ENCODE measurements at places on chromosomes 6 and 20.

DNA sequence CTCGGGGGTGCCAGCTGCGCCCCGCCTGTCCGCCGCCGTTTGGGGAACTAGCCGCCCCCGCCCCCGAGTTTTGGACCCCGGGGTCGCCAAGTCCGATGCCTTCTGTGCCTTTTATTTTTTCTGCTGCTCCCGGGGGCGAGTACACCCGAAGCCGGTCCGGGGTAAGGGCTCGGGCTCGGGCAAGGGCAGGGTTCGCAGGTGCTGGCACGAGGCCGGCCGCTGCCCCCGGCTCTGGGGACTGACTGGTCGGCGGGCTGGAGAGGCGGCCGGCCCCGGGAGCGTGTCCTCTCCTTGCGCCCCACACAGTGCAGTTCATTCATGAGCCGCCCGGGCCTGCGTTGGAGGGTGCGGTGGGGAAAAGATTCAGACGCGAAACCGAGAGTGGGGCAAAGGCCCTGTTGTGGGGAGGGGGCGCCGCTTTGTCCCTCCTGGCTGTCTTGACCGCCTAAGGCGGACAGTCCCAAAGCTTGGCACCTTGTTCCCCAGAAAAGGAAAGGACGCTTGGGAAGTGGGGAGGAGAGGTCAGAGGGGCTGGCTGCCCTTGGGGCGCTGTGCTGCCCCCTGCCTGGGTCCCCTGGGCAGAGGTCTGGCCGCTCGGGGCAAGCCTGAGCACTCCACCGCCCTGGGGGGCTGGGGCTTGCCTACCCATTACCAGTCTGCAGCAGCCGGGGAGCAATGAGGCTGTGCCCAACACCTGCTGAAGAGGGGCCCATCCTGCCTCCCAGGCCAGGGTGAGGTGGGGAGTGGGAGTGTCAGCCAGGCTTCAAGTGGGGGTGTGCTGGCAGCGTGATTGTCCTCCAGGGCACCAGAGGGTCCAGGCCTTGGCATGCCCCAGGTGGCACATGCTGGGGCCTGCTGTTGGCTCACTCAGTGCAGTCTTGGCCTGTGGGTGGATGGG, 915 bp downstream of the TMEM63B start:
- no peak for DNase-seq

GRCh38 chr6:44108471-44108870, 18.8 kb downstream of the MRPL14 start:
- DNase-seq: no peak

DNA sequence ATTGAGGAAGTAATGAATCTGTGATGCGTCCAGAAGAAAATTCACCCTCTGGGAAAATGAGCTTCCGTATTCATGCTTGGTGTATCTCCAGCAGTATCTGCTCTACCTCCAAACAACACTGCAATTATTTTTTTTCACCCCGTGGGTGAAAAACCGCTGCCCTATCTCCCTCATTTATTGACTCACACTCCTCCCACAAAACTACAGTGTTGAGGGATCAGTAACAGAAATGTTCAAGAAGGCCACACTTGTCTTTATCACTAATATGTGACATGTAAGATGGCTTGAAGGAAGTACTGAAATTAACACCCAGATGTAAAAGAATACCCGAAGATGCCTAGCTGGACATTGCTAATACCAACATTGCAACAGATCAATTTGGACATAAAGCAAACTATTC, 4.9 kb upstream of the TBX18 start:
- no peak for DNase-seq

- peak; percentile 25 for DNase-seq
Observed at GRCh38 chr6:89146718-89147700, 1.2 kb downstream of the PM20D2 start.

- no peak for DNase-seq
Observed at GRCh38 chr6:53436526-53437303, 88.0 kb upstream of the ELOVL5 start.

GRCh38 chr6:158270389-158271127, 41.7 kb upstream of the TULP4 start:
- DNase-seq: no peak

- DNase-seq: no peak
Observed at GRCh38 chr20:50548396-50548795, 38.2 kb downstream of the PTPN1 start.

DNA sequence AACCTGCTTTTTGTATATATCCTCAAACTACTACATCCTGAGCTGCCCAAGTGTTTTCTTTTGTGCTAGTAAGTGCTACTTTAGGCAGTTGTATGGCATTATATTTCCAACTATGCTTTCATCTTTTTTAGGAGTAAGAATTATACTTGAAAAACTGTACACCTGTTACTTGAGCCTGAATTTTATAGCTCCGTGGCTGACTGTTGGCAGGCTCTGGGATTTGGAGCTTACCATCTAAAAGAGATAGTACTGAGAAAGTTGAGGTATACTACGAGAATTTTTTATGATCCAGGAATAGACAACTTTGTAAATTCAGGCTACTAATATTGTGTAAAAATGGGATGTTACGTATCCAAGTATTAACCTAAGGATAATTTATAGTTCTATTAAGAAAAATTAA, 32.4 kb downstream of the RNF217 start:
- DNase-seq: no peak

GRCh38 chr20:13819885-13820645, 35.2 kb downstream of the NDUFAF5 start:
- peak; percentile 9 for DNase-seq

DNA sequence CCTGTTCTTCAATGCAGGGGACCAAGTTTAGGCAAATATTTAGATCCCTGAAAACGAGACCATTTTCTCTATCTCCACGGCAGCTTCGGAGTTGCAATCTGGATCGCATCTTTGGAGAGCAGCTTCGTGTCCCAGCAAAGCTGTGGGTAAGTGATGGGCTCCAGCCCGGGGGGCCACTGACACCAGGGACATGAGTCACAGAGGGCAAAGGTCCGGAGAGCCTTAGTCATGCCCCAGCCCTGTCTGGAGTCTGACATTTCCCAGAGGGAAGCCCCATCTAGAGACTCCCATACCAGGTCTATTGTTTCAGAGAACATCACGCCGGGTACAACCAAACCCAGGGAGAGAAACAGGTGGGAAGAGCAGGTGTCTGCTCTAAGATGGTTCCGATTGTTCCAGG, 95.9 kb downstream of the NFATC2 start:
- no peak for DNase-seq

- DNase-seq: no peak
Observed at GRCh38 chr20:25859649-25860530, 163.2 kb upstream of the ZNF337 start.

- DNase-seq: no peak
Observed at GRCh38 chr20:33051333-33051732, 2.4 kb upstream of the BPIFB3 start.

DNA sequence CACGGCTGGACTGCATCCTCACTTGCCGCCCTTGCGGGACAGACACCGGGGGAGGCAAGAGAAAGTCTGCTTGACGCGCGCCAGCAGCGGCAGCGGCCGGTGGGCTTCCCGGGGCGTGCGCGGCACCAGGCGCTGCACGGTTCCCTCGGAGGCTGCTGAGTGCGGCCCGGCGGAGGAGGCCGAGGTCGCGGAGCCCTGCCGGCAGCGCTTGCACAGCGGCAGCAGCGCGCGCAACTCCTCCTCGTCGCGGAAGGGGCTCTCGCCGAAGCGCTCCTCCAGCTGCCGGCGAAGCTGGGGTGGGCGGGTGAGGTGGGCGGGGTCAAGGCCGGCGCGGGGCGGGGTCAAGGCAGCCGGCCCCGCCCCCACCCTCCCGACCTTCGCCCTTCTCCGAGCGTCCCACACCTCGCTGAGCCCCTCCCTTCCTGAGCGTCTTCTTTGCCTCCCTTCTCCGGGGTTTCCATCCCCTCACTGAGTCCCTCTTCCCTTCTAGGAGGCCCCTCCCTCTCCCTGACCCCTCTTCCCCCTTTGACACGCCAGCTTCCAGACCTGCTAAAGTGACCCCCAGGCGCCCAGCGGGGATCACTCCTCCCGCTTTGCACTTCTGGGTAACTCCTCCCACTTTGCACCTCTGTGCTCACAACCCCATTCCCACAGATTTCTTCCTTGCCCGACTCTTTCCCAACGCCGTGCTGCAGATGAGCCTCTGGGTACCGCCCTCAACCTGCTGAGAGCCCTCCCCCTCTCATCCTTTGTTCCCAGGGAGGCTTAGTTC, 8.8 kb downstream of the DUSP15 start:
- DNase-seq: no peak

Data from KG1 (cell line).